Coronary artery (tissue), 2 donors: ENCODE measurements at places on chromosomes 5 and 9.

- no peak for DNase-seq
These were observed 89.3 kb downstream of the ZCCHC7 start for GRCh38 chr9:37209431-37210386.

- DNase-seq, result no peak
These were observed 27.4 kb upstream of the RFX3 start for GRCh38 chr9:3553076-3553765.

DNA sequence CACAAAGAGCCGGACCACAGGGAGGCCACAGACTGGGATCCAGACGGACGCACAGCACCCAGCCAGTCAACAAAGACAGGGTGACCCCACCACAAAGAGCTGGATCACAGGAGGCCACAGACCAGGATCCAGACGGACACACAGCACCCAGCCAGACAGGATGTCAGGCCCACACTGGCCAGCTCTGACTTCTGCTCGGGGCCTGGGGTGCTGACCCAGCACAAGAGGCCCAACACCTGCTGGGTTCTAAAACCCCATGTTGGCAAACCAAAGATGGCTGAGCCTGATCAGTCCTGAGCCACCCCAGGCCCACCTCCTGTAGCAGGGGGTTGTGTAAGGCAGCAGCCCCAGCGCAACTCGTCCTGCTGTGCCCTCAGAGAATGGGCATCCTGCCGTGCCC, 5.2 kb upstream of the DPH7 start:
- no peak for DNase-seq

DNA sequence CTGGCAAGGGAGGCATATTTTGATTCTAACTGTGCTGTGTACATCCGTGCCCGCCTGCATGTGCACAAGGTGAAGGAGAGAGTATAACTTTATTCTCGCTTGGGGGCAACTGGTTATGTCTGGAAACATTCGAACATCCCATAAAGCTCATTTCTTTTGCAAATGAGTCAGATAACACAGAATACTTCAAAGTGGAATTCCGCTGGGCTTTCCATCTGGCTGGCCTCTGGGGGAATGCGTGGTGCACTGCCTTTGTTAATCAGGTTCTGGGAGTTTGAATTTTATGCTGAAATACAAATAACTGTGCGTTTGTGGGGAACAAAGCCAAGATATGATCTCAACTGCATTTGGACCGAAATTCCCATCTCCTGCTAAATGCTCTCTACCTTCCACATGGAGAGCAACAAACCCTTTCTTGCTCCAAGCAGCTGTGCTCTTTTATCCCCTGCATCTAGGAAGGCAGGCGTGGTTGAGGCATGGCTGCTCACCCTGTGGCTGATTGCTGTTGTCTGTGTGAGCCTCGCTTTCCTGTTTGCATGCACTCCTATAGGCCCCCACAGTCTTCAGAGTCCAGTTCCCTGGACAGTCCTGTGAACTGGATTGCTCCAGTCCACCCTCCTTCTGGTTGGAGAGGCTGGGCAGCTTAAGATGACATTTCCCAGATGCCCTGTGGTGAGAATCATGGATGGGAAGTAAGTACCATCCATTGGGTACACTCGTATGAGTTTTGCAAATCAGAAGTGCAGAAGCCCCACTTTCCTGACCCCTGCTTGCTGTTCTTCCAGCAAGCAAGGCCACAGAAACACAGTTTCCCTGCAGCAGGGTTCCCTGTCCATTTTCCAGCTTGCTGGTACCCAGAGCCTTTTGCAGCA, 82.9 kb upstream of the ALDH1B1 start:
- no peak for DNase-seq

DNA sequence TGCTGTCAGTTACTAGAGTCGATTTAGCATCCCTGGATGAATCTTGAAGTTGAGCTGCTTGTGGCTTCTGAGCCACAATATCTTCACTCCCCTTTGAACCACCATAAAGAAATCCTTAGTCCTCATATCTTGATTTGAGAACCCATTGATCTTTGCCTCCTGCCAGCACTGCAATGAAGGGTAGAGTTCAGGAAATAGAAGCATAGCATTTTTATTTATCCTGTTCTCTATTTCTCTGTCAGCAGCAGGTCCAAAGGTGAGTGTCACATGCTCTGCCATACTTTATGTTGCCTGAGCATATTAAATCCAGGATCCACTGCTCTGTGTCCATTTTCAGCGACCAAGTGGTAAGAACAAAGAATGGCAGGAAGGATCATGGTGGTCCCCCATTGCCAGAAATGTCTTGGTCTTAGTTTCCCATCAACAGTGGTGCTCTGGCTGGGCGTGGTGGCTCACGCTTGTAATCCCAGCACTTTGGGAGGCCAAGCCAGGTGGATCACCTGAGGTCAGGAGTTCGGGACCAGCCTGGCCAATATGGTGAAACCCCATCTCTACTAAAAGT, 80.2 kb upstream of the PANK3 start:
- no peak for DNase-seq
